Sigmoid colon (tissue), 7 donors: ENCODE measurements at places on chromosomes 11 and 22. TPM values are rescaled to one million over a fixed set of nuclear protein-coding genes. Genes with fewer than 3 reads are reported as not detected.

Gene NXPE4
- not detected for total RNA-seq

Gene LRRC74B
- total RNA-seq: not detected

Gene GGTLC3
- not detected for total RNA-seq

Gene CCDC188
- total RNA-seq: 0.41 TPM

Gene TENM4
- 0.83 TPM for total RNA-seq

Gene CYB5R2
- 3.6 TPM for total RNA-seq

- DNase-seq: peak; percentile 78
These were observed 8.6 kb upstream of the CD82 start for GRCh38 chr11:44556735-44557409.

DNA sequence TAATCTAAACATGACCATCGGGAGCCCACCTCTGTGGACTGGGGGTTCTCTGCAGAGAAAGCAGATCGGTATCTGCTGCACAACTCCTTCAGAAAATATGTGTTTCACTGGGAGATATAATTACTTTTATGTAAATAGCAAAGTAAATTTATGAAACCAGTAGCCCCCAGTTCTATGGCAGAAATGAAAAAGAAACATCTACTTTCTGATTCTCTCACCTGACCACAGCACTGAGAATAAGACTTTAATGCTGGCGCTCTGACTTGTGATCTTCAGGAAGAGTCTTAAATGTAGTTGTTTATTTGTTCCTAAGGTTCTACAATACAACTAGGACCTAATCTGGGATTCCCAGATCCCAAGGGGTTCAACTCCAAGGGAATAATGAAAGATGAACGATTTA is 518.0 kb downstream of the DLG2 start:
- no peak for DNase-seq

GRCh38 chr22:20646415-20646814 is 127.5 kb upstream of the SERPIND1 start:
- DNase-seq: no peak

DNA sequence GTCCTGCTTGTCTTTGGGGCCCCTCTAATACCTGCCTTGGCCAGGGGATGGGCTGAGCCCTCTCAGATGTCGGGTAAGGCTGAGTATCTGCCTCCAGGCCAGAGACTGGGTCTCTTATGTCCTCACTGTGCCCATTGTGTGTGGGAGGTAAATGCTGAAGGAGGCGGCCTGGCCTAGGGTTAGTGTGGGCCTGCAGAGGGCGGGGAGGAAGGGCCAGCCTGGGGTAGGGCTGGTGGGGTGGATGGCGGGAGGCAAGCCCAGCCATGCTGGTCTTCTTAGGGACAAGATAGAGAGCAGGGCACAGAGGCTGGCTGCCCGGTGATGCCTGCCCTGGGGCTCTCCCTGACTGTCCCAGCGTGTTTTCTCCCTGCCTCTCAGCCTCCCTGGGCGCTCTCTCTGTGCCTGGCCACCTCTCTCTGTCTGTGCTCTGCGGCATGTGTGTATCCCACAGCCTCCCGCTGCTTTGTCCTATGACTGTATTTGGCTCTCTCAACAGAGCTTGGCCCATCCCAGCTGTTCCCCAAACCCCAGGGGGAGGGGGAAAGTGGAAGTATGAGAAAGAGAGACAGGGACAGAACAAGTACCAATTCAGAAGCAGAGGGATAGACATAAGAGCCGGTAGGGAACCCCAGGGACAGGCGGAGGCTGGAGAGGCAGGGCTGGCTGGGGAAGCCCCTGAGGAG is 57.0 kb downstream of the PDE2A start:
- DNase-seq: peak; percentile 93

DNA sequence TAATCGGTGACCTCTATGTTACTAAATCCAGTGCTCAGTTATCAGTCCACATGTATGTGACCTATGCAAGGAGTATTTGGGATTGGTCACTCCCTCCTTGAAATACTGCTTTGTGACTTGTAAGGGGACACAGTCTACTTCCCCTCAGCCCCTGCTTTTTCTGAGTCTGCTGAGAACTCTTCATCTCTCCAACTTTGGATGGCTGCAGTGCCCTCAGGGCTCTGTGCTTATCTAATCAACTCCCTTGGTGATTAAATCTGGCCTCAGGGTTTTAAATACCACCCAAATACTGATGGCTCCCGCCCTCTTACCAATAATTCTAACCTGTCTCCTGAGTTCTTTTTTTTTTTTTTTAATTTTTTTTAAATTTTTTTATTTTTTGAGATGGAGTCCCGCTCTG is 40.2 kb downstream of the FAM118A start:
- DNase-seq: no peak

GRCh38 chr11:25727944-25728343 is 604.0 kb upstream of the ANO3 start:
- no peak for DNase-seq

GRCh38 chr22:29306175-29306834 is at the start of gene GAS2L1:
TSS of gene GAS2L1 (plus strand) at chr22:29306650. CDS start at chr22:29308106, 1,456 bp downstream.
- peak; percentile 94 for DNase-seq

GRCh38 chr11:115929618-115930129 is 425.5 kb upstream of the CADM1 start:
- DNase-seq: no peak

GRCh38 chr22:35464399-35464798 is 64.5 kb downstream of the MCM5 start:
- no peak for DNase-seq

DNA sequence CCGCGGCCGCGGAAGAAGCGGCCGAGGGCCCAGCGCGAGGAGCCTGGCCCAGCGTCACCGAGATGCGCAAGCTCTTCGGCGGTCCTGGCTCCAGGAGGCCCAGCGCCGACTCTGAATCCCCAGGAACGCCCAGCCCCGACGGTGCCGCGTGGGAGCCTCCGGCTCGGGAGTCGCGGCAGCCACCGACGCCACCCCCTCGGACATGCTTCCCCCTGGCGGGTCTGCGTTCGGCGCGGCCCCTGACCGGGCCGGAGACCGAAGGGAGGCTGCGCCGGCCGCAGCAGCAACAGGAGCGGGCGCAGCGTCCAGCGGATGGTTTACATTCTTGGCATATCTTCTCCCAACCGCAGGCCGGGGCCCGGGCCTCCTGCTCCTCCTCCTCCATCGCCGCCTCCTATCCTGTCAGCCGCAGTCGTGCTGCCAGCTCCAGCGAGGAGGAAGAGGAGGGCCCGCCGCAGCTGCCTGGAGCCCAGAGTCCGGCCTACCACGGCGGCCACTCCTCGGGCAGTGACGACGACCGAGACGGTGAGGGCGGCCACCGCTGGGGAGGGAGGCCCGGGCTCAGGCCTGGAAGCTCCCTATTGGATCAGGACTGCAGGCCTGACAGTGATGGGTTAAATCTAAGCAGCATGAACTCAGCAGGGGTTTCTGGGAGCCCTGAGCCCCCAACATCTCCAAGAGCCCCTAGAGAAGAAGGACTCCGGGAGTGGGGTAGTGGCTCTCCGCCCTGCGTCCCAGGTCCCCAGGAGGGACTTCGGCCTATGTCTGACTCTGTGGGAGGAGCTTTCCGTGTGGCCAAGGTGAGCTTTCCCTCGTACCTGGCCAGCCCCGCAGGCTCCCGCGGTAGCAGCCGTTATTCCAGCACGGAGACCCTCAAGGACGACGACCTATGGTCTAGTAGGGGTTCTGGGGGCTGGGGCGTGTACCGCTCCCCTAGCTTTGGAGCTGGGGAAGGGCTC is 1.2 kb downstream of the ARHGEF17 start:
- peak; percentile 98 for DNase-seq

DNA sequence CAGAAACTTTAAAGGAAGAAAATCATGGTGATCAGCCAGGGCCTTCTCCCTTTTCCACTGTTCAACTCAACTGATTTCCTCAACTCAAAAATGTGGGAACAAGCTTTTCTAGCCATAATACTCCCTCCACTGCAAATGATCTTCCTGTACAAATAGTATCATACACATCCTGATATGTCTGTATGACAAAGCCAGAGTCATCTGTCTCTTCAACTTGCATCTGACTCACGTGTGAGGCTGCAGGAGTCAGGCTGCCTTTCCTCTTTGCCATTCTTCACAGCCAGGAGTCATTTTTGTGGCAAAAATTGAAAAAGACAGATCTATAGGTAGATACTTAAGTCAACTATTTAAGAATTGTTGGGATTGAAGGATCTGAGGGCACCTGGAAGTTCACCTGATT is 13.3 kb downstream of the PATZ1 start:
- no peak for DNase-seq

DNA sequence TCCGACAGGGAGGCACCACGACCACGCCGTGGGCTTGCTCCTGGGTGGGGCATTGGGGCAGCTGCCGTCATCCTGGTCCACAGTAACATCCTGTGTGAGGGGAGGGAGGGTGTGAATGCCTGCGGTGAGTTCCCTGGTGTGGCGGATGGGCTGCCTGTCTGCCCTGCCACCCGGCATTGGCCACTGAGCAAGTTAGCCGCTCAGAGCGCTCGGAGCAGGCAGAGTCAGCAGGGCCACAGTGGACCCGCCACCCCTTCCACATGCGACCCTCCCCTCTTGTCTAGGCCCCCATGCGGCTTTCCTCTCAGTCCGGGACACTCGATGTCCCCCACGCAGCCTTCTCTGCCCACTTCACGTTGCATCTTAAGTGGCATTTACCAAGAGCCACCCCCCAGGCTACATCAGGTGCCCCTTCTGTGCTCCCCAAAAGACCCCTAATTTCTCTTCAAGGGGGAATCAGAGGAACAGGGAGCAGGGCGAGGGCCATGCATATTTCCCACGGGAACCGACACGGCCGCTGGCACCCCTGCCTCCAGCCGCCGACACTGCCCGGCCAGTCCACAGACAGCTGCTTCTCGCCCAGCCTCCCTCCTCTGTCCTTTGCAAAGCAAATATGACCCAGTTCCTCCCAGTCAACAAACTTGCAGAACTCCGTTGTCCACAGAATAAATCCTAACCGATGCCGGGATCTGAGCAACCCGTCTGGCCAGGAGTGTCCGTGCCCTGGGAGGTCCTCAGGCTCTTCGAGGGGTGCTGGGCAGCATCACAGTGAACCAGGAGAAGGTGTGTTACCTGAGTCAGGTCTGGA is 1482.1 kb downstream of the TBC1D22A start:
- DNase-seq: peak; percentile 32
